ENCODE measurements at places on chromosomes 7 and 10. TPM values are rescaled to one million over a fixed set of nuclear protein-coding genes. Genes with fewer than 3 reads are reported as not detected.
A peak's percentile ranks its signal among the peaks of the same experiment; 100 is the strongest.

DNA sequence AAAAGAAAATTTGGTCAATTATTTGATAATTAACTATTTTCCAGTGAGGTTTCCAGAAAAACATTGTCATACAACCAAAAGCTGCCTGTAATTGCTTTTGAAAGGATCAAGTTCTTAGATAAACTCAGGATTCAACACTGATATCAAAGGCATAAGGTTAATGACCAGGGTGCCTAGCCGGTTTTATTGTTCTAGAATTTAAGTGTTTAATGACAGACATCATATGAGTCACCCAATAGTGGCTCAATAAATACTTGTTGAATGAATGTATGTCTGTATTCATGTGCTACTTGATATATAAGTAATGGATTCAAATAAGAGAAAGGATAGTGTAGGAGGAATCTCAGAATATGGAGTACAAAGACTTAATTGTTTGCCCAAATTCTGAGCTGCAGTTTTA lies 196.1 kb upstream of the LRGUK start:
- H3K36me3 ChIP-seq, result no peaks in the 10 kb centered on the region
- no peak for DNase-seq
- H3K27me3 ChIP-seq, result no peaks in the 10 kb centered on the region
- no peak overlapping the region for H3K27ac ChIP-seq
- no peaks in the 10 kb centered on the region for H3K4me1 ChIP-seq

DNA sequence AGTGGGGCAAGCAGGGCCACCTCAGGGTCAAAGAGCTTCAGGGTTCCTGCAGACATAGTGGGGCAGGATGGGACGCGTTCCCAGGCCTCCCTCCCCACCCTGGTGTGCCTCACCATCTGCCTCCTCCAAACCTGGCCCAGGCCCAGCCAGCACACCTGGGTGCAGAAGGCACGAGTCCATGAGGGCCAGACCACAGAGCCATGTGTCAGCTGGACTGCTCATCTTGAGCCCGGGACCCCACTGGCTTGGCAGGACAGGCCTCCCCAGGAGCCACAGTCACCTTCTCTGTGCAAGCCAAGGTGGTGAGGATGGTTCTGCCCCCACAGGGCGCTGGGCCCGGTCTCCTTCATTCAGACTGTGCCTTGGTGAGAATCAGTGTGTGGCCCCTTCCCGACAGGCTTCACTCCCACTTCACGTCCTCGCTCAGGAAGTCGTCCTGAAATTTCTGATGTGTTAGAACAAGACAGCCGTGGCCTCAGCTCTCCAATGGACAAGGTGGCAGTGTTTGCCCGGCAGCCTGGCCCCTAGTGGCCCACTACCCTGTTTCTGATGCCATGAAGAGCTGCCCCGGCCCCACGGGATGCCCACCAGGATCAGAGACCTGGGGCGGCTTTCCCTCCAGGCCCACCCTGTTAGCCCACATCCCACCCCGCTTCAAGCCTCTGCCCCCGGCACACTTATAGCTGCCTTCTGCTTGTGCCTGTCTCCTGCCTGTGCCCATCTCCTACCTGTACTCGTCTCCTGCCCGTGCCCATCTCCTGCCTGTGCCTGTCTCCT lies 59.6 kb upstream of the EBF3 start:
- H3K4me3 ChIP-seq, result no peak overlapping the region
- H3K27me3 ChIP-seq, result no peaks in the 10 kb centered on the region

- DNase-seq, result peak; percentile 79
- no peak overlapping the region for H3K27ac ChIP-seq
- no peaks in the 10 kb centered on the region for H3K36me3 ChIP-seq
- no peak overlapping the region for H3K4me3 ChIP-seq
Observed at GRCh38 chr10:34637418-34637911, 177.6 kb downstream of the PARD3 start.

GBX1 gene
- total RNA-seq, result not detected

All from Karpas-422 (cell line).